ENCODE measurements at places on chromosomes 12 and 14. TPM values are rescaled to one million over a fixed set of nuclear protein-coding genes. Genes with fewer than 3 reads are reported as not detected.

- no peak overlapping the region for H3K27ac ChIP-seq
- no peaks in the 10 kb centered on the region for H3K27me3 ChIP-seq
- no peaks in the 10 kb centered on the region for H3K4me1 ChIP-seq
- peak; percentile 97 for DNase-seq
- no peaks in the 10 kb centered on the region for H3K36me3 ChIP-seq
These were observed 58.3 kb upstream of the RFLNA start for GRCh38 chr12:124236625-124237031.

GRCh38 chr14:27881646-27882045 is 884.9 kb upstream of the FOXG1 start:
- no peaks in the 10 kb centered on the region for H3K27me3 ChIP-seq
- DNase-seq = no peak
- no peaks in the 10 kb centered on the region for H3K4me1 ChIP-seq

DNA sequence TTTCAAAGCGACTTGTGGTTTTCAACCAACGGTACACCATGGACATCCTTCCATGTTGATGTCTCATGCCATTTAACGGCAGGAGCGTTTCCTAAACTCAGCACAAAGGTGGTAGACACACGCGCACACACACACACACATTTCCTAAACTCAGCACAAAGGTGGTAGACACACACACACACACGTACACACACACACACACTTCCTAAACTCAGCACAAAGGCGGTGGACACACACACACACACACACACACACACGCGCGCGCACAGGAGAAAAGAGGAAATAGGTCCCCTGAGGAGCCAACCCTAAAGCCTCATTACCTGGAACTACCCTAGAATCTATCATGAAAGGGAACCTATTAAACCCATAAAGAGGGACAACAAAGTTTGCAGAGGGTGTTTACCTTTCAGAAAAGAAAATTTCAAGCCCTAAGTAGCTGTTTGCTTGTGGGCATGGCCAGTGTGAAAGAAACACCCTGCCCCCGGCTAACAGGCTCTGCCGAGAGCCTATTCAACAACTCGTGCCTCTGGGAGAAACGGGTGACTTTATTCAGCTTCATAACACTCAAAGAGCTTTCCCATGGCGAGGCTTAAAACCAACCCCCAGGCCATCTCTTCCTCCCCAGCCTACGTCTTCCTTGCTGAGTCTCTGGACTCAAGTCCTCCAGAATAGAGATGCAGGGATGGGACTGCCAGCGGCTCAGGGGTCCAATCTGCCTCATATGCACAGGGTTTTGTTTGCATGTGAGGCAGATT is 31.8 kb downstream of the SLC8B1 start:
- H3K4me1 ChIP-seq = peaks cover 12% of the 10 kb centered on the region
- DNase-seq = no peak
- H3K27me3 ChIP-seq = no peaks in the 10 kb centered on the region

- no peak overlapping the region for H3K4me3 ChIP-seq
- H3K27ac ChIP-seq = no peak overlapping the region
- no peaks in the 10 kb centered on the region for H3K4me1 ChIP-seq
- H3K36me3 ChIP-seq = no peaks in the 10 kb centered on the region
- no peaks in the 10 kb centered on the region for H3K27me3 ChIP-seq
These were observed 40.3 kb downstream of the TECPR2 start for GRCh38 chr14:102403028-102403427.

DNA sequence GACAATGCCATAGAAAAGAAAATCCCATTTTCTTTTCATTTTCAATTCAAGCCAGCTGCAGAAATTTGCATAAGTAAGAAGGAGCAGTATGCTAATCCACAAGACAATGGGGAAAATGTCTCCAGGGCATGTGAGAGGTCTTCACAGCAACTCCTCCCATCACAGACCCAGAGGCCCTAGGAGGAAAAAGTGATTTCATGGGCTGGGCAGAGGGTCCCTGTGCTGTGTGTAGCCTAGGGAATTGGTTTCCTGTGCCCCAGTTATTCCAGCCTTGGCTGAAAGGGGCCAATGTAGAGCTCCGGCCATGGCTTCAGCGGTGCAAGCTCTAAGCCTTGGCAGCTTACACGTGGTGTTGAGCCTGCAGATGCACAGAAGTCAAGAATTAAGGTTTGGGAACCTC is 211.4 kb downstream of the CCDC59 start:
- no peak for DNase-seq
- no peaks in the 10 kb centered on the region for H3K4me1 ChIP-seq
- no peak overlapping the region for H3K27ac ChIP-seq
- no peaks in the 10 kb centered on the region for H3K36me3 ChIP-seq

GRCh38 chr12:125217308-125217707 is 152.1 kb downstream of the AACS start:
- H3K4me1 ChIP-seq = no peaks in the 10 kb centered on the region
- H3K27ac ChIP-seq = no peak overlapping the region
- H3K27me3 ChIP-seq = no peaks in the 10 kb centered on the region

- H3K27me3 ChIP-seq = no peaks in the 10 kb centered on the region
- no peak overlapping the region for H3K4me3 ChIP-seq
- peaks cover 4% of the 10 kb centered on the region for H3K4me1 ChIP-seq
- H3K36me3 ChIP-seq = no peaks in the 10 kb centered on the region
- DNase-seq = peak; percentile 89
These were observed 90.1 kb downstream of the STXBP6 start for GRCh38 chr14:24959791-24960331.

GRCh38 chr12:39574785-39575497 is 44.7 kb downstream of the ABCD2 start:
- H3K27me3 ChIP-seq = no peaks in the 10 kb centered on the region
- H3K36me3 ChIP-seq = no peaks in the 10 kb centered on the region
- H3K27ac ChIP-seq = no peak overlapping the region
- no peak overlapping the region for H3K4me3 ChIP-seq
- no peak for DNase-seq
- no peaks in the 10 kb centered on the region for H3K4me1 ChIP-seq

GRCh38 chr12:43836475-43836989 is 651 bp downstream of the TMEM117 start:
- peak overlapping the region; percentile 81 for H3K4me3 ChIP-seq
- H3K4me1 ChIP-seq = no peaks in the 10 kb centered on the region
- peak; percentile 51 for DNase-seq
- peak overlapping the region; percentile 81 for H3K27ac ChIP-seq
- no peaks in the 10 kb centered on the region for H3K27me3 ChIP-seq
- H3K36me3 ChIP-seq = no peaks in the 10 kb centered on the region

DNA sequence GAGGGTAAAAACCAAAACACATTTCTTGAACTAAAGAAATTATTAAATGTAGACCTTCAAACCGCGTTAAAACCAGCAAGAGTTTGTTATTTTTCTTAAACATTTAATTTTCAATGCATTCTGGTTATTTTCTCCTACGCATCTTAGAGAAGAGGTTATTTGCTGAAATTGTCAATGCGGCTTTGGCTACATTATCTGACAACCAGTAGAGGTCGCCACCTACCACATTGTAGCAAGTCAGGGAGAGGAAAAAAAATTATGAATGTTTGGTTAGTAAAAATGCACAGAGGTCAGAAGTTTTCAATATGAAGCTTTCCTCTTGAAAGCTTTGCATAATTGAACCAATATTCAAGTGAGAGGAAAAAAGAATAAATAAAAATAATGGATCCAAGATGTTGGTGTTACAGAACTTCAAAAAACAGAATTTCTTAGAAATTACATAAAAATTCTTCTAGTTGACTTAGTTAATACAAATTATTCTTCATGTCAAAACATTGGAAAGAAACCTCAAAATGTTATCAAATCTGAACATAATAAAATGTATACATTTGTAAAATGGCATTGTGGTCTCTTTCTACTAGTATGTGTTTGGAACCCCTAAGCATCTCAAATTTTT is 159.4 kb upstream of the TMTC2 start:
- H3K4me3 ChIP-seq = no peak overlapping the region
- H3K4me1 ChIP-seq = no peaks in the 10 kb centered on the region
- no peak overlapping the region for H3K27ac ChIP-seq
- no peaks in the 10 kb centered on the region for H3K27me3 ChIP-seq
- peak; percentile 56 for DNase-seq

- H3K27me3 ChIP-seq = no peaks in the 10 kb centered on the region
- no peak overlapping the region for H3K4me3 ChIP-seq
- no peaks in the 10 kb centered on the region for H3K4me1 ChIP-seq
- DNase-seq = no peak
These were observed 17.7 kb upstream of the ADCK1 start for GRCh38 chr14:77782202-77782601.

DNA sequence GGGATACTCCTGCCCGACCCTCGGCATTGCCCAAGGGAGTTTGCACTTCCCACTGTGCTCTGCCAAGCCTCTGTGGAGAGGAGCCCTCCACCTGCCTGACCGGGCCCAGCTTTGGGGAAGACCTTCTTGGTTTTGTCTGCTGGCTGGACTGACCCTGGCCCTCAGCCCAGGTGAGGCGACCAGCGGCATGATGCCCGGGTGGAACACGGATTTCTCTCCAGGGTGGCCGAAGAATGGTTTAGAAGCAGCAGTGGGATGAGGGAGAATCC is 15.6 kb downstream of the ZBTB42 start:
- no peak for DNase-seq
- H3K27me3 ChIP-seq = no peaks in the 10 kb centered on the region
- H3K36me3 ChIP-seq = no peaks in the 10 kb centered on the region
- peak overlapping the region; percentile 76 for H3K4me3 ChIP-seq
- peak overlapping the region; percentile 90 for H3K27ac ChIP-seq

DNAJC22 gene
- 4.6 TPM for total RNA-seq

KCNJ8 gene
- 7.4 TPM for total RNA-seq

OR4K1 gene
- total RNA-seq = not detected

PPP1R36 gene
- 1.3 TPM for total RNA-seq

TIMM9 gene
- total RNA-seq = 29.3 TPM
